ENCODE measurements at places on chromosomes 13 and 19. TPM values are rescaled to one million over a fixed set of nuclear protein-coding genes. Genes with fewer than 3 reads are reported as not detected.
A peak's percentile ranks its signal among the peaks of the same experiment; 100 is the strongest.

Gene SCAMP4
- total RNA-seq: 44.6 TPM

Gene ZNF428
- total RNA-seq: 28.2 TPM

Gene ZNF728
- total RNA-seq: 5.4 TPM

Gene ADGRE3
- total RNA-seq: not detected

Gene ZGLP1
- total RNA-seq: 3.3 TPM

Gene ZNF556
- total RNA-seq: 0.15 TPM

Gene TIMM29
- 21.1 TPM for total RNA-seq

Gene CEACAM6
- 6.9 TPM for total RNA-seq

Gene UBE2L5
- 1.3 TPM for total RNA-seq

DNA sequence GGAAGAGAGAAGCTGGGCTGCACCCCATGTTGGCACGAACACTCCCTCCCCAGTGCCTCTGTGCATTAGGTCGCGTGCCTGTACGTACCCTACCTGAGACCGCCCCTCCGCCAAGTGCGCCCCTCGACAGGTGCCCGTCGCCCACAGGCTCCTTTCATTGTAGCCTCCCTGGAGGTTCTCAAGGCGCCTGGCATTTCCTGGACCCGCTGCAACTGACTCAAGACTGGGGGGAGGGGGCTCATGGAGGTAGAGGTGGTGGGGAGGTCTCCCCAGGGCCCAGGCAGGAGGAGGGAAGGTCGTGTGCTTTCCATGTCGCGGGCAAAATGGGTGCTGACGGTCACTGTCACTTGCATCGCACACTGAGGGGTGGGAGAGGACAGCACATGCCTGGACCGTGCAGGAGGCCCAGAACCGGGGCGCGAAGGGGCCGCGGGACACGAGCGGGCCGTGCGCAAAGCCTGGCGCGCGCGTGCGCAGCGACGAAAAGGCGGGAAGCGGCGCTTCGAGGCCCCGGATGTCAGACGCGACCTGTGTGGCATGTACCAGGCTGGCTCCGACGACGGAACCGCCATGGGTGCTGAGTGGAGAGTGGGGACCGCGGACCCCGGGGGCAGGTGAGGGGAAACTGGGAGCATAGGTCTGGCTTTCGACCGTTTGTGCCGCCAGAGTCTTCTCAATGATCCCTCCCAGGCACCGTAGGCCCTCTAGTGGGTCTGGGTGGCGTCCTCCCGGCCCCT, 16.5 kb downstream of the NFIX start:
- H3K4me1 ChIP-seq: peaks cover 36% of the 10 kb centered on the region
- H3K27me3 ChIP-seq: no peaks in the 10 kb centered on the region
- peak overlapping the region; percentile 44 for H3K4me3 ChIP-seq
- DNase-seq: no peak

GRCh38 chr19:30784850-30785457, 412.8 kb downstream of the ZNF536 start:
- H3K36me3 ChIP-seq: no peaks in the 10 kb centered on the region
- no peak for DNase-seq
- H3K27ac ChIP-seq: no peak overlapping the region
- no peaks in the 10 kb centered on the region for H3K27me3 ChIP-seq
- no peaks in the 10 kb centered on the region for H3K4me1 ChIP-seq

DNA sequence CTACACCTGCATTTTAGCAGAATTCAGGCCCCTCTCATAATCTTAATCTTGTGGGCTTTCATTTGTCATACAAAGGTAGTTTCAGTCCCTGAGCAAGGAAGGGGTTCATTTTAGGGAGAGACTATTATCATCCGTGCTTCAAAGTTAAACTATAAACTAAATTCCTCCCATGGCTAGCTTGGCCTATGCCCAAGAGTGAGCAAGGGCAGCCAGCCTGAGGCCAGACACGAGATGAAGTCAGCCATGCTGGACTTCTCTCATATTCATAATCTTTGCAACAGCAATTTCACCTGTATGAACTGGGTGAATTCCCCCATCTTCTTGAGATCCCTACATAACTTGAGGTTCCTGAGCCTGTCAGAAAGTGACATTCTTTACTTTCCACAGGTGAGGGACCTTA, 13.0 kb downstream of the ERICH4 start:
- no peaks in the 10 kb centered on the region for H3K27me3 ChIP-seq
- peak overlapping the region; percentile 91 for H3K27ac ChIP-seq
- peaks cover 12% of the 10 kb centered on the region for H3K4me1 ChIP-seq
- H3K4me3 ChIP-seq: peak overlapping the region; percentile 30
- DNase-seq: no peak
- no peaks in the 10 kb centered on the region for H3K36me3 ChIP-seq

DNA sequence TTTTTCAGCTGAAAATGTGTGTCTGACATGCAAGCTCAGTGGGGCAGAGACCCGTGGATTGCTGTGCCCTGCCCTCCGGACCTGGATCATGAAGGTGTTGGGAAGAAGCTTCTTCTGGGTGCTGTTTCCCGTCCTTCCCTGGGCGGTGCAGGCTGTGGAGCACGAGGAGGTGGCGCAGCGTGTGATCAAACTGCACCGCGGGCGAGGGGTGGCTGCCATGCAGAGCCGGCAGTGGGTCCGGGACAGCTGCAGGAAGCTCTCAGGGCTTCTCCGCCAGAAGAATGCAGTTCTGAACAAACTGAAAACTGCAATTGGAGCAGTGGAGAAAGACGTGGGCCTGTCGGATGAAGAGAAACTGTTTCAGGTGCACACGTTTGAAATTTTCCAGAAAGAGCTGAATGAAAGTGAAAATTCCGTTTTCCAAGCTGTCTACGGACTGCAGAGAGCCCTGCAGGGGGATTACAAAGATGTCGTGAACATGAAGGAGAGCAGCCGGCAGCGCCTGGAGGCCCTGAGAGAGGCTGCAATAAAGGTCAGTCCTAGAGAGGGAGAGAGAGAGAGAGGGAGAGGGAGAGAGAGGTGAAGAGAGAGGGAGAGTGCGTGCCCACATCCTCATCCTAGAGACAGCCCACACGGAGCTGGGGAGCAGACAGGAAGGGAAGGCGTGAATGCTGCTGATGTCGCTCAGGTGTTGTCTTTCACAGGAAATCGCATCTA, 5.1 kb upstream of the DCUN1D2 start:
- DNase-seq: no peak
- H3K27ac ChIP-seq: no peak overlapping the region
- no peak overlapping the region for H3K4me3 ChIP-seq

- H3K4me3 ChIP-seq: peak overlapping the region; percentile 82
- peaks cover 6% of the 10 kb centered on the region for H3K4me1 ChIP-seq
- no peaks in the 10 kb centered on the region for H3K36me3 ChIP-seq
- DNase-seq: no peak
- no peaks in the 10 kb centered on the region for H3K27me3 ChIP-seq
- H3K27ac ChIP-seq: peak overlapping the region; percentile 78
Observed at GRCh38 chr19:41354343-41354953, 726 bp upstream of the TGFB1 start.

GRCh38 chr19:56880592-56881190, 40.2 kb upstream of the PEG3 start:
- H3K27ac ChIP-seq: no peak overlapping the region
- H3K27me3 ChIP-seq: peaks cover 10% of the 10 kb centered on the region
- no peak overlapping the region for H3K4me3 ChIP-seq
- DNase-seq: no peak

DNA sequence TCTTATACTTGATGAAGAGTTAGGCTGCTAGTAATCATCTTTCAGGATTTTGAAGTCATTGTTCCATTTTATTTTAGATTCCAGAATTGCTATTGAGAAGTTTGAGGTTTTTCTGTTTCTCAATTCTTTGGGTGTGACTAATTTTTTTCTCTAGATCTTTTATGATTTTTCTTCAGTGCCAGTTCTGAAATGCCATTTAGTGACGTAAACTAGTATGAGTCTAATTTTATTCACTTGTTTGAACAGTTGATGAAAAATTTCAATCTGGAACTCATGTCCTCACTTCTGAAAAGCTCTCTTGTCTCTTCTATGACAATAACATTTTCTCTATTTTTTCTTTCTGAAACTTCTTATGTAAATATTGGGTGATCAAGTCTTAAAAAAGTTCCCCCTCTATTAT, 188.5 kb upstream of the HTR2A start:
- H3K4me3 ChIP-seq: no peak overlapping the region
- H3K36me3 ChIP-seq: no peaks in the 10 kb centered on the region
- no peaks in the 10 kb centered on the region for H3K27me3 ChIP-seq
- H3K27ac ChIP-seq: no peak overlapping the region
- no peak for DNase-seq

GRCh38 chr19:5293612-5294378, 46.8 kb downstream of the PTPRS start:
- H3K27ac ChIP-seq: peak overlapping the region; percentile 82
- peak overlapping the region; percentile 86 for H3K4me3 ChIP-seq
- no peak for DNase-seq
- no peaks in the 10 kb centered on the region for H3K27me3 ChIP-seq
- H3K36me3 ChIP-seq: no peaks in the 10 kb centered on the region

DNA sequence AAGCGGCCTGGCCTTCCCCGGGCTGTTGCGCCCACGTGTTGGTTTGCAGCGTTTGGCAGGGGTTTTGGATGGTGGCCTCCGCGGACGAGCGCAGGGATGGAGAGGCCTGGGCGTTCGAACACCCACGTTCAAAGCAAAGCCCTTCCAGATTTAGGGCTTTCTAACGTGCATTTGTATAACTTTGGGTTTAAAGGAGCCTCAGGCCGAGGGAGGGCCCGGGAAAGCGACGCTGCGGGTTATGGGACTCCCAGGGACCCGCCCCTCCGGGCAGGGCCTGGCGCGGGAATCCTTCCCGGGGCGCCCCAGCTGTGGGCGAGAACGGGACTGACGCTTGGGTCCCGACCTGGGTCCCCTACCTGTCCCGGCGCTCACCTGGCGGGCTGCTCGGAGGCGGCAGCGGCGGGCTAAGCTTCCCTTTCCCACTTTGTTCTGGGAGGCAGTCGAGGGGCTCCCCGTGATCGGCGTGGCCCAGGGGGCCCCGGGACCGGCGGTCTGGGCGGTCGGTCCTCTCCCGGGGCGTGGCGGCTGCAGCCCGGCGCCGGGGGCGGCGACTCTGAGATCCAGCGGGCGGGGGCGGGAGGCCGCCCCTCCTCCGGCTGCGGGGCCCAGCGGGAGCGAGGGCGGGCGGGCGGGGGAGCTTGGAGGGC, at the start of gene FBXO17:
FBXO17 (minus strand) TSS at position 529 of the 647 bp plus-strand sequence. CDS start 25,423 bp downstream, outside the sequence.
- no peaks in the 10 kb centered on the region for H3K4me1 ChIP-seq
- DNase-seq: peak; percentile 55
- H3K36me3 ChIP-seq: no peaks in the 10 kb centered on the region
- peak within 1 kb of the TSS; percentile 70 for H3K27ac ChIP-seq
- H3K4me3 ChIP-seq: peak within 1 kb of the TSS; percentile 68

- no peak overlapping the region for H3K4me3 ChIP-seq
- DNase-seq: no peak
Observed at GRCh38 chr13:37209621-37210580, 104.4 kb upstream of the CSNK1A1L start.

GRCh38 chr13:29853131-29853530, 2.7 kb upstream of the UBL3 start:
- H3K27ac ChIP-seq: peak overlapping the region; percentile 100
- DNase-seq: no peak
- no peaks in the 10 kb centered on the region for H3K36me3 ChIP-seq

All from breast epithelium (tissue), 4 donors.